ENCODE measurements at places on chromosomes 3 and 15.

- no peak for DNase-seq
These were observed 32.3 kb upstream of the CFAP20DC start for GRCh38 chr3:59082106-59082505.

- DNase-seq: no peak
These were observed 32.2 kb upstream of the LACTB start for GRCh38 chr15:63089260-63090043.

DNA sequence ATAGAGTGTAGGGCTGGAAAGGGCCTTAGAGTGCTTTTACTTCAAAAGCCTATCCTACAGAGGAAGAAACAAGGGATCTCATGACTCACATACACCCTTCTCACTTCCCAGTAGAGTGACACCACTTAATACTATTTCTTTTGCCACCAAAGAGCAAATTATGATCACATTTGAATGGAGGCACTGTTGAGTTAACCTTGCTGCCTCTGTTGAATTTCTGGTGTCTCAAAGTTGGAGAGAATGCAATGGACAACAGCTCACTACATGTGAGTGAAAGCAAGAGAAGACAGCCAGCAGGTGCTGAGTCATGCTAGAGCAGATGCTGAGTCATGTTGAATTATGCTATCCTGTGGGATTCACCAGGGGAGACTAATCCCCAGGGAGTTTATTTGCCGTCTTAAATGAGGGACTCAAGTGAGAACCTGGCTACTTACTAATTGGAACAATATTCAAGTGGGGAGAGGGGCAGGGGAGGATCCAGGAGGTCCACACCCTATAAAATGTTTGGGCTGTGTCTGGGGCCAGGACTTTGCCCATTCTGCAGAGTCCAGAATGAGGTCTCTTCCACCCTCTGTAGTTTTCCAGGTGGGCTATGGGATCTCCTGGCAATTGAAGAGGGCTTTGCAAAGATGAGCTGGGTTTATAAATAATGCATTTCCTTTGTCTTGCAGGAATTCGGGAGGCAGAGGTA lies 35.8 kb downstream of the ST8SIA2 start:
- peak; percentile 20 for DNase-seq

GRCh38 chr3:194075088-194075615 lies 60.8 kb upstream of the HES1 start:
- DNase-seq: no peak

DNA sequence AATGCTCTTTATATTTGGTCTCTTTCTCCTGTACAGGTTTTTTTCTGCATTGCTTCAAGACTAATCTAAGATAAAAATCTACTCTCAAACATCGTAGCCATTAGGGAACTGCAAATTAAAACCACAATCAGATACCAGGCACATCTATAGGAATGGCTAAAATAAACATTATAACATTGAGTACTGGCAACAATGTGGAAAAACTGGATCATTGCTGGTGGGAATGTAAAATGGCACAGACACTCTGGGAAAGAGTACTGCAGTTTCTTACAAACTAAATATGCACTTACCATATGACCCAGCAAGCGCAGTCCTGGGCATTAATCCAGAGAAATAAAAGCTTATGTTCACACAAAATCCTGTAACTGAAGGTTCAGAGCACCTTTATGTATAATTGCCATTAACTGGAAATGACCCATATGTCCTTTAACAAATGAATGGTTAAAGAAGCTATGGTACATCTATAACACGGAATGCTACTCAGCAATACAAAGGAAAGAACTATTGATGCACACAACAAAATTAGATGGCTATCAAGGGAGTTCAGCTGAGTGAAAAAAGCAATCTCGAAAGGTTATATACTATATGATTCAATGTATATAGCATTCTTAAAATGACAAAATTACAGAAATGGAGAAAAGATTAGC lies 6.3 kb downstream of the ABCC5 start:
- no peak for DNase-seq

DNA sequence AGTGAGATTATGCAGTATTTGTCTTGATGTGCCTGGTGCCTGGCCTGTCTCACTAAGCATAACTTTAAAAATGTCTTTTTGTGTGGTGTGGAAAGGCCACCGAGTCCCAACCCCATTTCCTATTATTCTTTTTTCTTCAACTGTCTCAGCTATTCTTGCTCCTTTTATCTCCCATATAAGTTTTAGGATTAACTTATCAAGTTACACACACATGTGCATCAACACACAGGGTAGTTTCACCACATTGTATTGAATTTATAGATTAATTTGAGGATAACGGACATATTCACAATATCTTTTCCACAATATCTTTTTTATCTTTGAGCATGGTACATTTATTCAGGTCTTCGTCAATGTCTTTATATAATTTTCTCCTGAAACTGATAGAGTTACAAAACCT lies 127.6 kb downstream of the RYR3 start:
- DNase-seq: no peak

- DNase-seq: no peak
These were observed 67.4 kb downstream of the RAD18 start for GRCh38 chr3:8895829-8896228.
